Stimulated activated CD4-positive, alpha-beta T cell treated with anti-CD3 and anti-CD28 coated beads, TNF-alpha, amount 100 ng/mL, for 4 hours (primary cell): ENCODE measurements at places on chromosomes 1 and 21.

DNA sequence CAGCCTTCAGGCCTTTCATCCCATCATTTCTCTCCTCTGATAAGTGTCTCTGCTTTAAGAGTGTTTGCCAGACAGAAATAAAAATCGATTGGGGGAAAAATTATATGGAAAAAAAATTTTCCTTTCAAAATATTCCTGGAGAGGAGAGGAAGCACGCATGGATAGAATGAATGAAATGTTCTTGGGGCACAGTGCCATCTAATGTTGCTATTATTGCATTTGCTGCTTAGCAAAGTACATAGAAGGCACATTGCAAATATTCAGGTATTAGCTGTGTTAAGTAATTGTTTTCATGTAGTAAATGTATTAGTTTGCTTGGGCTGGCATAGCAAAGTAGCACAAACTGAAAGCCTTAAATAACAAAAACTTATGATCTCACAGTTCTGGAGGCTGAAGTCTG is 18.1 kb downstream of the B3GALT5 start:
- DNase-seq, result no peak

DNA sequence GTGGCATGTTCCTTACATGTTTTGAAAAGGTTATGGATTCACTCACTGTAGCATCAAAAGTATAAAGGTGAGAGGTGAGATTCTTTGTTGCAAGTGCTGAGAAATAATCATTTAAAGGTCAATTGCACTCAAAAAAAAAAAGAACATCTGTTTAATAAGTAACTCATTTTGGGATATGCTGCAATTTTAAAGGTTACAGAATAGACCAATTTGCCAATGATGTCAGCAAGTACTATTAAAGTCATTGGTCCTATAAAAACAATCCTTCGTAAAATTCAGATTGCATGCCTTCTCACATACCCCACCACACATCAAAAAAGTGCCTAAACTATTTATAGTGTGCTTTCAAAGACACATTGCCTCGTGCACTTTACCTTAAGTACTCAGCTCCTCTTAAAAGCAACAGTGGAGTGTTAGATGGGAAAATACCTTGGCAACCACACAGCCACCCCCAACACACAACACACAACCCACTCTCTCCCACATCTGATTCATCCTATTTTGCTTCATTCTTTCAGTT is 218.2 kb upstream of the ADGRL2 start:
- DNase-seq, result no peak

- no peak for DNase-seq
These were observed 2.0 kb downstream of the IFFO2 start for GRCh38 chr1:18954270-18955071.

GRCh38 chr21:45479691-45480675 is 62.3 kb downstream of the SLC19A1 start:
- DNase-seq, result no peak

DNA sequence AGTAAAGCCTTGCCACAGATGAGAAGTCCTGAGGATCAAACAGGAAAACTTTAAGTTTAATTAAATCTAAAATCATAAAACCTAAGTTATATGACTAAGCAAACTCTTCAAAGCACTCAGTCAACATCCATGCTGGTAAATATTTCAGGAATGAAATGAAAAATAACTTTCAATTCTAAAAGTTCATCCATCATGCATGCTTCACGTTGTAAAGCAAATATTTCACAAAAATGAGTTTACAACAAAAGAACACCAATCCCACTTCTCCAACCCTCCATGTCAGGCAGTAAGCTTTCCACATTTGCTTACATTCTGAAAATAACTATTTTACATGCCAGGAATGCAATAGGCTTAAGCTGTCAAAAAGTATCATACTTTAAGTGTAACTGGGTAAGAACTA is 16.8 kb downstream of the APP start:
- DNase-seq, result no peak

- peak; percentile 83 for DNase-seq
These were observed 9.4 kb downstream of the ETV3L start for GRCh38 chr1:157090196-157090647.

- DNase-seq, result no peak
These were observed 34.6 kb downstream of the TGFBR3 start for GRCh38 chr1:91851130-91852010.
